ENCODE measurements at places on chromosomes 1 and 21. TPM values are rescaled to one million over a fixed set of nuclear protein-coding genes. Genes with fewer than 3 reads are reported as not detected.

GRCh38 chr1:51242546-51242945, 6.5 kb downstream of the RNF11 start:
- DNase-seq, result no peak

DNA sequence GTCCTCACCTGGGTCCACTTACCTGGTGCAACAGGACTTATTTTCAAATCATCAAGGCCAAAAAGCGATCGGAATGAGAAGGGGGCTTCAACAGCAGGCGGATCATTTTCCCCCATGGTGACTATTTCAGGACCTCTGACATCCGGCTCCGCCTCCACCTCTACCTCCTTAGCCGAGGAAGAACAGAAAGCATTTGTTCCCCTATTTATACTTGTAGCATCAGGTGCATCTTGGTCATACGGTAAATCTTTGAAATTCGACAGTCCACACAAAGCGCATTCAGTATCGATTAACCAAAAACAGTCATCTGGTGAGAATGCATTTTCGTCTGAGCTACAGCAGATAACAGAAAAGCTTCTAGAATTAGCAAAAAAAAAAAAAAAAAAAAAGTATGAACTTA, 550 bp downstream of the TMPRSS3 start:
- no peak for DNase-seq

- DNase-seq, result no peak
These were observed 183.2 kb upstream of the HMCN1 start for GRCh38 chr1:185551008-185551407.

SAMD13 gene
- 10.4 TPM for polyA plus RNA-seq

ERG gene
- polyA plus RNA-seq, result 16.4 TPM

- no peak for DNase-seq
These were observed 6.5 kb downstream of the CAPN2 start for GRCh38 chr1:223718850-223719249.

GRCh38 chr1:215273838-215274516, 191.4 kb downstream of the KCNK2 start:
- no peak for DNase-seq

C1orf141 gene
- polyA plus RNA-seq, result not detected

DNA sequence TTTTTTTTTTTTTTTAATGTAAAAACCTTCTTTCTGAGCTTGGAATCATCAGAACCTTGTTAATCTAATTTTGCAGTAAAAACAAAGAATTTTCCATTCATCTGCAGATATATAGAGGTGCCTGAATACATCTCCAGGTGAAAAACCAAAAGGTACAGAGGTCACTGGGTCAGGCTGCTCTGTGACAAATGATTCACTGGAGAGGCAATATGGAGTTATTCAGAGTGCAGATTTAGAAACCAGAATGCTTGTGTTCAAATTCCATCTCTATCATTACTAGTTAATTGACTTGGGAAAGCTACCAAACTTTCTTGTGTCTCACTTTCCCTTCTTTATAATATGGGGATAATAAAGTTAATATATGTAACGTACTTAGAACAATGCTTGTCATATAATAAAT, 51.5 kb upstream of the C1orf53 start:
- no peak for DNase-seq

- DNase-seq, result no peak
These were observed 71.5 kb upstream of the RGS4 start for GRCh38 chr1:162997499-162998285.

GRCh38 chr1:9929431-9930385, 13.5 kb downstream of the LZIC start:
- DNase-seq, result no peak

MROH7 gene
- 6.0 TPM for polyA plus RNA-seq

FGR gene
- 1.4 TPM for polyA plus RNA-seq

- DNase-seq, result no peak
These were observed 550 bp upstream of the SYT11 start for GRCh38 chr1:155858800-155859233.

DNA sequence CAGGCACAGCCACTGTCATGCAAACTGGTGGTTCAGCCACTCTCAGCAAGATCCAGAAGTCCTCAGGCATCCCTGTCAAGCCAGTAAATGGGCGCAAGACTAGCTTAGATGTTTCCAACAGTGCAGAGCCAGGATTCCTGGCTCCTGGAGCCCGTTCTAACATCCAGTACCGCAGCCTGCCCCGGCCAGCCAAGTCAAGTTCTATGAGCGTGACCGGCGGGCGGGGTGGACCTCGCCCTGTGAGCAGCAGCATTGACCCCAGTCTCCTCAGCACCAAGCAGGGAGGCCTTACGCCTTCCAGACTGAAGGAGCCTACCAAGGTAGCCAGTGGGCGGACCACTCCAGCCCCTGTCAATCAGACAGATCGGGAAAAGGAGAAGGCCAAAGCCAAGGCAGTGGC, 46.6 kb upstream of the IPO9 start:
- DNase-seq, result no peak

- DNase-seq, result no peak
These were observed 765 bp upstream of the BMP8A start for GRCh38 chr1:39490596-39491145.

ASTN1 gene
- polyA plus RNA-seq, result 6.4 TPM

DNA sequence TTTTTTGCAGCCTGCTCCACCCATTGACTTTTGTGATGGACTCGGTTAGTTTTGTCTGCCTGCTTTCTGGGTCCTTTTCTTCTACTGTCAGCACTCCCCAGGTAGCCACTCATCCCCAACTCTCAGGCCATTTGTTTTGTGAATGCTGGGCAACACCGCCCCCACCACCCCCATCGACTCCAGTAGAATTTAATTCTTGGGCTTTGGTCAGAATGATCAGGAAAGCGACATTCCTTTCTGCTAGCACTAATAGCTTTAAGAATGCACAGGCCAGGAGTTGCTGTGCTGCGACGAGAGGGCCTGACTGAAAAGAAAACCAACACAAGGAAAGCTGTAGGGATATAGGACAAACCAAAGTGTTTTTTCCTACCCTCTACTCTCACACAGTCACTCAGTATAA, 144.4 kb downstream of the CDC7 start:
- DNase-seq, result no peak

- DNase-seq, result no peak
These were observed 40.1 kb downstream of the AHDC1 start for GRCh38 chr1:27563591-27564471.

DNA sequence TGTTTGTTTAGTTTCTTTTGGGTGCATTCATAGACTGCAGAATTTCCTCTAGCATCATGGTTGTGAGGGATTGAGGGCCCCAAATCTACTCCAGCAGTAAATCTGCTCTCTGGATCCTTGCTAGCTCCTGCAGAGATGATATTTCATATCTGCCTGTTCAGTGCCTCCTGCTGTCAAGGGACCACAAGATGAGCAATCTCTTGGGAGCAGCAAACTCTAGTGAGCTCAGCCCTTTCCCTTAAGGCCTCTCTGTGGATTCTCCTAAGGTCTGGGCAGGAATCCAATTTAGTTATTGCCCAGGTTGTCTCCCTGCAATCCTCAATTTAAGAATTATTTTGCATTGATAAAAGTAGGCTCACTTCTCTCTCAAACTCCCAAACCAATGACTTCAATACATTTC, 76.9 kb downstream of the RGS18 start:
- no peak for DNase-seq

SEMA4A gene
- polyA plus RNA-seq, result 3.0 TPM

DNA sequence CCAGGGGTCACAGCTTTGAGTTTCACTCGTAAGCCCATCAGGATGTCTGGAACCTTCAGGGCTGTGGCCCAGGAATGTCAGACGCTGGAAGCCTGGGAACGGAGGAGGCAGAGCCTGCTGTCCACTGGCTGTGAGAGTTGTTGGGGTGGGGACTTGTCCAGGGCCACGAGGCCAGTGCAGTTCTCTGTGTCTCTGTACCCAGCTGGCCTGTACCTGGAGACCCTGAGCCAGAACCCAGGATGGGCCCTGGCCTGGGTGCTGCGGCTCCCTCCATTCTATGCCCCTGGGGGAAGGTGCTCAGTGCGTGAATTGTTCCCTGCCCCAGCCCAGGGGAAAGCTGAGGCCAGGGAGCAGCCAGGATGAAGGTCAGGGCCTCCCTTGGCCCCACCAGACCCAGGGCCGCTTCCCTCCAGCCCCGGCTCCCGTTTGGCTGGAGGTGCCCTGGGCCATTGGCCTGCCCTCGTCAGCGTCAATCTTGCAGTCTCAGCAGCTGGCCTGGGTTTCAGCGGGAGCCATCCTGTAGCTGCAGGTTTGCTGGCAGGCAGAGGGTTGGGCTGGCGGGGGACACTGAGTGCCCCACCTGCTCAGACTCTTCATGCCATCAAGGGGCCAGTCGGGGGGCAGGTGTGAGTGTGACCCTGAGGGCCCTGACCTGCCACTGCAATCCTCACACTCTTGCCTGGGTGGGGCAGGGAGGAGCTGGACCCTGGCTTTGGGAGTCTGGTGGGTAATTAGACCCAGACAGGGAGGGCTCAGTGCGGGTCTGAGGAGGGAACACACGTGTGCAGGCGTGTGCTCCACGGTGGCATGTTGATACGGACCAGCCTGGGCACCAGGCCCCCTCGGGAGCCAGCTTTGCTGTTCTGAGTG, 724 bp upstream of the CALML6 start:
- DNase-seq, result no peak

LEMD1 gene
- not detected for polyA plus RNA-seq

- no peak for DNase-seq
These were observed 2.7 kb downstream of the PIK3CD start for GRCh38 chr1:9654051-9654833.

SPATA45 gene
- polyA plus RNA-seq, result not detected

DNA sequence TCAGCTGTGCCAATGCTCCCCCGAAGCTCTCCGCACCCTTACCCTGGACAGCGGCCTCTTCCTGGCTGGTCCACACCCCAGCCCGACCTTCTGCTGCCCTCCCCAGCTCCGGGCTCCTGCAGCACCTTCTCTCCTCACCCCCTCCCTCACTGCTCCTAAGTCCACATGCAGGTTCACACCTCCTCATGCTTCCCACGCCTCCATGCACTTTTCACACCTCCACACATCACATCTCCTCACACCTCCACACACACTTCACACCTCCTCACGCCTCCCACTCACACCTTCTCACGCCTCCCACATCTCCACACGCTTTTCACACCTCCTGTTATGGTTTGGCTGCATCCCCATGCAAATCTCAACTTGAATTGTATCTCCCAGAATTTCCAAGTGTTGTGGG, 18.9 kb downstream of the GPR137B start:
- no peak for DNase-seq
